ENCODE measurements at places on chromosomes 1 and 21. TPM values are rescaled to one million over a fixed set of nuclear protein-coding genes. Genes with fewer than 3 reads are reported as not detected.

CYP4B1 gene
- total RNA-seq: 882 TPM

IGFN1 gene
- 0.59 TPM for total RNA-seq

LIN9 gene
- 1.9 TPM for total RNA-seq

GNAT2 gene
- not detected for total RNA-seq

ANKRD65 gene
- total RNA-seq: 10.2 TPM

GPR37L1 gene
- not detected for total RNA-seq

DNA sequence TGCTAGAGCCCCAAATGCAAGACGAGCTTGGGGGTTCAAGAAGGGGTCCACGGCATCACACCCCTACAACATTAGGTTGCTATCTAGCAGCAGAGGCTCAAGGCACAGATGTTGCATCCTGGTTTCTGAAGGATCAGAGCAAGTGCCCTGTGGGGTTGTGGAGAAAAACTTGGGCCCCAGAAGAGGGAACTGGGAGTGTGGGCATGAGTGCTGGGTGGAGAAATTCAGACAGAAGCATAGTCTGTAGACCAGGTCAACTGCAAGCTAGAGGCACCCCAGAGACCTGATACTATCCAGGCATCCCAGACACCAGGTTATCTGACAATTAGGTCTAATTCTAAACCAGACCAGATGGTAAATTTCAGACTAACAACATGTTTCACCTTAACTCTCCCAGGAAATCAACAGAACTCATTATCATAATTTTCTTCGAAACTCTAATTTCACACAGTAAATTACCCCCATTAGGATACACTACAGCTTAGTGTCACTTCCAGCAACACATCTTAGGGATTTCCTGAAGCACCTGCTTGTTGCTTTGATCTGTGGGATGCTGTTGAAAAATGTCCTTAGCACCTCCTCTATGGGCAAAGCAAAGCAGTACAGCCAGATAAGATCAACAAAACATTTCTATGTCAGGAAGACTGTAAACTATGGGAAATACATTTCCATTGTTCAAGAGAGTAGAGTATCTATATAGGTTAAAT, 179.3 kb downstream of the VAV3 start:
- no peak overlapping the region for H3K27ac ChIP-seq
- H3K4me1 ChIP-seq: peaks cover 4% of the 10 kb centered on the region
- no peaks in the 10 kb centered on the region for H3K36me3 ChIP-seq
- H3K4me3 ChIP-seq: no peak overlapping the region
- no peak for DNase-seq

DNA sequence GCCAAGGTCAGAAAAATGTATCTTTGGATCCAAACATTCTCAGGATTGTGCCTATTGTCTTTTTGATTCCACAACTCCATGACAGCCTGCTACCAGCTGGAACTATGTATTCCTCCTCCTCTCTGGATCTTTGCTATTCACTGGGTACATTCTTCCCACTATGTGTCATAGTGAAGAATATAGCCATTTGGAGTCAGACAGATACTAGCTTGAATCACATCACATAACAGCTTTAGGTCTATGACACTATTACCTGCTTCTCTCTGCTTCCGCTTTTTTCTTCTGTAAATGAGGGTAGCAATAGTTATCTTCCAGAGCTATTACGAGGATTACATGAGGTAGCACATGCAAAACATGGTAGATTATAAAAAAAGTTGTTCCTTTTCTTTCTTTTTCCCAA, 5.4 kb upstream of the EXO1 start:
- H3K27ac ChIP-seq: no peak overlapping the region
- no peaks in the 10 kb centered on the region for H3K4me1 ChIP-seq
- no peak overlapping the region for H3K4me3 ChIP-seq
- H3K27me3 ChIP-seq: no peaks in the 10 kb centered on the region
- H3K36me3 ChIP-seq: no peaks in the 10 kb centered on the region

GRCh38 chr1:164742745-164743144, 183.8 kb downstream of the PBX1 start:
- no peak for DNase-seq
- H3K4me1 ChIP-seq: no peaks in the 10 kb centered on the region
- H3K4me3 ChIP-seq: no peak overlapping the region
- no peak overlapping the region for H3K27ac ChIP-seq
- no peaks in the 10 kb centered on the region for H3K36me3 ChIP-seq
- H3K27me3 ChIP-seq: no peaks in the 10 kb centered on the region

DNA sequence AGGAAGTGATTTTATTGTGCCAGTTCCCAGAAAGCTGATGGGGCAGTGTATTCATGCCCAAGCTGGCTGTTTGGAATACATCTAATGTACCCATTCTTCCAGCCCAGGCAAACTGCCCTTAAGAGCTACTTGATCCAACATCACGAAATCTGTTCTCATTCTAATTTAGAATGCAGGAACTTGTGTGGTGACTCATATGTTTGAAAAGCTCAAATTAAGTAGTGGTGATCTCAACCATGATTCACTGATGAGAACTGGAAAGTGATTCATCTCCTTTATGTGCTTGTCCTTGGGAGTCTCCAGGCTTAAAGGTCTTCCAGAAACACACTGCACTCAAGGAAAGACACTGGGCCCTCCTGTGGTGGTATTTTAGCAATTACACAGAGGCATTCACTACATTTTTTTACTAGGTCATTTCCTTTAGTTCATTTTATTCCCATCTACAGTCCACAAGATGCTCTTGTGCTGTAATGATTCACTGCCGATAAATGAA, 65.4 kb downstream of the RPE65 start:
- no peak for DNase-seq
- H3K27me3 ChIP-seq: no peaks in the 10 kb centered on the region
- no peak overlapping the region for H3K4me3 ChIP-seq
- no peaks in the 10 kb centered on the region for H3K36me3 ChIP-seq
- H3K27ac ChIP-seq: no peak overlapping the region

GRCh38 chr1:32525053-32525452, 14.2 kb upstream of the ZBTB8A start:
- no peaks in the 10 kb centered on the region for H3K4me1 ChIP-seq
- no peaks in the 10 kb centered on the region for H3K27me3 ChIP-seq
- no peak for DNase-seq
- H3K4me3 ChIP-seq: no peak overlapping the region

GRCh38 chr1:55129194-55129728, 85.9 kb downstream of the USP24 start:
- no peaks in the 10 kb centered on the region for H3K27me3 ChIP-seq
- peaks cover 17% of the 10 kb centered on the region for H3K36me3 ChIP-seq
- H3K27ac ChIP-seq: no peak overlapping the region
- H3K4me1 ChIP-seq: no peaks in the 10 kb centered on the region
- H3K4me3 ChIP-seq: no peak overlapping the region
- DNase-seq: no peak

- no peak overlapping the region for H3K4me3 ChIP-seq
- H3K27me3 ChIP-seq: no peaks in the 10 kb centered on the region
- no peaks in the 10 kb centered on the region for H3K4me1 ChIP-seq
- no peak overlapping the region for H3K27ac ChIP-seq
- H3K36me3 ChIP-seq: no peaks in the 10 kb centered on the region
Observed at GRCh38 chr1:245937316-245938045, 569.6 kb downstream of the SMYD3 start.

- H3K27me3 ChIP-seq: no peaks in the 10 kb centered on the region
- H3K4me1 ChIP-seq: no peaks in the 10 kb centered on the region
- no peak for DNase-seq
- no peak overlapping the region for H3K4me3 ChIP-seq
- H3K36me3 ChIP-seq: no peaks in the 10 kb centered on the region
- no peak overlapping the region for H3K27ac ChIP-seq
Observed at GRCh38 chr21:37240978-37241377, 26.2 kb downstream of the VPS26C start.
